Kidney (tissue), 22 donors: ENCODE measurements at places on chromosomes 7 and 10. TPM values are rescaled to one million over a fixed set of nuclear protein-coding genes. Genes with fewer than 3 reads are reported as not detected.

- H3K36me3 ChIP-seq: no peaks in the 10 kb centered on the region
- no peaks in the 10 kb centered on the region for H3K27me3 ChIP-seq
- H3K4me1 ChIP-seq: no peaks in the 10 kb centered on the region
- no peak for DNase-seq
- no peak overlapping the region for H3K4me3 ChIP-seq
- H3K27ac ChIP-seq: no peak overlapping the region
These were observed 26.0 kb upstream of the PRLHR start for GRCh38 chr10:118621304-118621942.

DNA sequence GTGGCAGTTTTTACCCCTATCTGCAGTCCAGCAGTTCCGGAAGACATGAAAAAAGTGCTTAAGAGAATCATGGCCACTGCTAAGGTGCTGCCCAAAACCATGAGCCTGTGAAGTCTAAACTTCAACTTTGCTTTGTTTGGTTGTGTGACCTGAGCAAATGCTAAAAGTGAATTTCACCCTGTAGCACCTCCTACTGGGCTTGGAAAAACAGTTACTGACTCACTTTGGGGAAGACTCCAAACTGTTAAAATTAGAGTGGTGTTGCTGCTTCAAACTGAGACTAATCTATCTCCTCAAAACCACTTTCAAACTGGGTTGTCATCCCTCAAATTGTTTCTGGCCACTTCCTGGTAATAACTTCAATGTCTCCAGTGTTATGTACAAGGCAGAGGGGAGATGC, 21.3 kb downstream of the MKX start:
- H3K27ac ChIP-seq: no peak overlapping the region
- no peaks in the 10 kb centered on the region for H3K36me3 ChIP-seq
- H3K4me1 ChIP-seq: no peaks in the 10 kb centered on the region
- DNase-seq: no peak

- H3K27me3 ChIP-seq: no peaks in the 10 kb centered on the region
- H3K4me1 ChIP-seq: no peaks in the 10 kb centered on the region
- no peaks in the 10 kb centered on the region for H3K36me3 ChIP-seq
- no peak for DNase-seq
These were observed 114.6 kb downstream of the ARL4A start for GRCh38 chr7:12802070-12802469.

GRCh38 chr10:61673360-61673759, 10.6 kb downstream of the CABCOCO1 start:
- no peak overlapping the region for H3K4me3 ChIP-seq
- H3K27ac ChIP-seq: no peak overlapping the region
- no peaks in the 10 kb centered on the region for H3K27me3 ChIP-seq

The ITIH5 gene
- 13.1 TPM for total RNA-seq

DNA sequence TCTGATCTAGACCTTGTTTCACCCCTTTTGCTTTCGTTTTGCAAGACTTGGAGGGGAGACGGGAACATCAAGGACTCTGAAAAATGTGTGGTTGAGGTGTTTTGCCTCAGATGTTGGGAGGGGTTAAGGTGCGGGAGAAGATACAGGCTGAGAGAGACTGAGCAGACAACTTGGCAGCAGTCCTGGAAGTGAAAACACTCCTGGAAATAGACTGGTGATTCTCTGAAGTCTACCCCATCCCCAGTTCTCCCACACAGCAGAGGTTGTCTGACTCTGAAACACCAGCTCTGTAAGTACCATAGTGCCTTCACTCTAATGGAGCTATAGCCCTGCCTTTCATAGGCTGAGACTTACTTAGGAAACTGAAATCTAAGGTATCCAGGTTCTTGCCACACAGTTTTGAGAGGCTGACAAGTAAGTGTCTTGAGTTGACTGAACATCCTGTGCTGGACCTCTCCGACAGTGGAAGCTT, 152.5 kb downstream of the PPP1R9A start:
- no peaks in the 10 kb centered on the region for H3K27me3 ChIP-seq
- H3K4me1 ChIP-seq: no peaks in the 10 kb centered on the region
- H3K27ac ChIP-seq: no peak overlapping the region
- peak overlapping the region; percentile 6 for H3K4me3 ChIP-seq

The LHPP gene
- total RNA-seq: 16.6 TPM

- H3K27ac ChIP-seq: no peak overlapping the region
- no peaks in the 10 kb centered on the region for H3K36me3 ChIP-seq
- DNase-seq: no peak
These were observed 817.9 kb downstream of the DNAJB9 start for GRCh38 chr7:109387530-109387929.

GRCh38 chr10:6576326-6576725, 3.8 kb downstream of the PRKCQ start:
- H3K27me3 ChIP-seq: peaks cover 2% of the 10 kb centered on the region
- no peaks in the 10 kb centered on the region for H3K36me3 ChIP-seq
- no peak overlapping the region for H3K4me3 ChIP-seq
- H3K4me1 ChIP-seq: no peaks in the 10 kb centered on the region
- no peak for DNase-seq
- no peak overlapping the region for H3K27ac ChIP-seq

The SPACDR gene
- 0.54 TPM for total RNA-seq

The NUTM2A gene
- total RNA-seq: 1.5 TPM

- H3K4me1 ChIP-seq: no peaks in the 10 kb centered on the region
- H3K36me3 ChIP-seq: no peaks in the 10 kb centered on the region
- DNase-seq: peak; percentile 61
- H3K4me3 ChIP-seq: no peak overlapping the region
These were observed 2.9 kb upstream of the IGFBP1 start for GRCh38 chr7:45885264-45885882.

The CRTAC1 gene
- 6.1 TPM for total RNA-seq

DNA sequence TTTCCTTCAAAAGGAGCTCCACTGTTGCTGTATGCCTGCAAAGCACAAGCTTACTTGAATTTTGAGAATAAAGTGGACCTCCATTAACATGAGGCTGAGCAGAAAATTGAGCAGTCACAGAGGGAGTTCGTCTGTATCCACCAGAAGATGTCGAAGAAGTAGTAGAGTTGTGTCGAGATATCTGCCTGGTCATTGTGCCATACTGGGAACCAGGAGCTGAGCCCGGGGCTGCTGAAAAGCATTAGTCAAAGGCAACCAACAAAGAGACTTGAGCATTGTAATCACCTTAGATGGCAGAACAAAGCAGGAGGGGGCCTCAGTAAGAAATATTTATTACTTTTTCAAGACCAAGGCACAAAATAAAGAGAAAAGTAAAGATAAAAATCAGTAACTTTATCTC, 61.5 kb downstream of the PDSS1 start:
- H3K27ac ChIP-seq: no peak overlapping the region
- no peak for DNase-seq
- H3K27me3 ChIP-seq: no peaks in the 10 kb centered on the region
- H3K4me1 ChIP-seq: no peaks in the 10 kb centered on the region
- peaks cover 6% of the 10 kb centered on the region for H3K36me3 ChIP-seq
- no peak overlapping the region for H3K4me3 ChIP-seq

The HKDC1 gene
- total RNA-seq: 27.4 TPM

DNA sequence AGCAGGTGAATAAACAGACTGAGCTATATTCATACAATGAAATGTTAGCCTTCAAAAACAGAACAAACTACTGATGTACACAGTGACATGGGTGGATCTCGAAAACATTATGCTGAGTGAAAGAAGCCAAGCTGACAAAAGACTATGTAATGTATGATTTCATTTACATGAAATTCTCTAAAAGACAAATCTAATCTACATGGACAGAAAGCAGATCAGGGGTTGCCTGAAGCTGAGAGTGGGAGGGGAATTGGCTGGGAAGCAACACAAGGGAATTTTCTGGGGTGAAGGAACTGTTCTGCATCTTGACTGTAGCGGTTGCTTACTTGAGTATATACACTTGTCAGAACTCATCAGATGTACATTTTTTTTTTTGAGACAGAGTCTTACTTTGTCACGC, 121.7 kb upstream of the SVIL start:
- no peaks in the 10 kb centered on the region for H3K27me3 ChIP-seq
- no peak overlapping the region for H3K4me3 ChIP-seq
- no peaks in the 10 kb centered on the region for H3K36me3 ChIP-seq

GRCh38 chr7:77529279-77529678, 7.8 kb upstream of the PTPN12 start:
- H3K4me1 ChIP-seq: no peaks in the 10 kb centered on the region
- no peak for DNase-seq
- no peak overlapping the region for H3K27ac ChIP-seq
- no peaks in the 10 kb centered on the region for H3K36me3 ChIP-seq

- no peaks in the 10 kb centered on the region for H3K27me3 ChIP-seq
- no peak for DNase-seq
- H3K27ac ChIP-seq: no peak overlapping the region
- no peak overlapping the region for H3K4me3 ChIP-seq
These were observed 29.9 kb downstream of the DPCD start for GRCh38 chr10:101617824-101618568.

GRCh38 chr10:69307434-69307833, 29.1 kb downstream of the HK1 start:
- DNase-seq: no peak
- H3K27me3 ChIP-seq: no peaks in the 10 kb centered on the region
- H3K4me1 ChIP-seq: no peaks in the 10 kb centered on the region
- H3K4me3 ChIP-seq: no peak overlapping the region

- no peak overlapping the region for H3K4me3 ChIP-seq
- no peak overlapping the region for H3K27ac ChIP-seq
- no peaks in the 10 kb centered on the region for H3K27me3 ChIP-seq
- H3K4me1 ChIP-seq: no peaks in the 10 kb centered on the region
- H3K36me3 ChIP-seq: no peaks in the 10 kb centered on the region
These were observed 209.9 kb downstream of the CHCHD3 start for GRCh38 chr7:132872034-132872433.

GRCh38 chr7:29113384-29114102, 32.8 kb downstream of the CPVL start:
- DNase-seq: no peak
- no peak overlapping the region for H3K4me3 ChIP-seq
- peaks cover 12% of the 10 kb centered on the region for H3K4me1 ChIP-seq
- H3K27ac ChIP-seq: no peak overlapping the region
- H3K36me3 ChIP-seq: no peaks in the 10 kb centered on the region
- no peaks in the 10 kb centered on the region for H3K27me3 ChIP-seq

GRCh38 chr10:107280293-107280692, 115.8 kb upstream of the SORCS1 start:
- H3K4me1 ChIP-seq: no peaks in the 10 kb centered on the region
- peak; percentile 26 for DNase-seq
- H3K27ac ChIP-seq: no peak overlapping the region
- no peak overlapping the region for H3K4me3 ChIP-seq
- H3K27me3 ChIP-seq: no peaks in the 10 kb centered on the region

The THSD7A gene
- total RNA-seq: 24.3 TPM

The SUN3 gene
- 0.54 TPM for total RNA-seq

The CREB3L2 gene
- total RNA-seq: 114 TPM

The OR6B1 gene
- not detected for total RNA-seq

The ASB13 gene
- total RNA-seq: 47.7 TPM

The PIK3CG gene
- total RNA-seq: 8.6 TPM

DNA sequence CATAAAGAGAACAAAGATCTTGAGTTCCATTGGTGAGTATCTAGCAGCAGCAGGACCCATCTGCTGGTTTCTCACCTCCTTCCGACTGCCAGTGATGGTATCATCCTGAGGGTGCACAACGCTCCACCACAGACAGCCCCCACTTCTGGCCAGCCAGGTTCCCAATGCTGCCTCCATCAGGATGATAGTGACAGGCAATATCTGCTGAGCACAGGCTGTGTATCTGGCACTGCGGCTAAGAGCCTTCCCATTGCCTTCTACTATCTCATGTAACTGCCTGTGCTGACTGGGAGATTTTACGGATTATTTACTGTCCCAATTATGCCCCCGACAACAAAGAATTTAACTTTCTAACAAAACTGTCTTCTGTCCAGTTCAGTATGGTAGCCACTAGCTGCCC, 352.4 kb upstream of the AOAH start:
- no peaks in the 10 kb centered on the region for H3K4me1 ChIP-seq
- H3K4me3 ChIP-seq: no peak overlapping the region
- no peaks in the 10 kb centered on the region for H3K27me3 ChIP-seq

The FRMPD2 gene
- 0.47 TPM for total RNA-seq

- no peak for DNase-seq
- H3K36me3 ChIP-seq: no peaks in the 10 kb centered on the region
- H3K4me1 ChIP-seq: no peaks in the 10 kb centered on the region
- H3K27me3 ChIP-seq: no peaks in the 10 kb centered on the region
- H3K27ac ChIP-seq: no peak overlapping the region
These were observed 27.6 kb upstream of the LAMB1 start for GRCh38 chr7:108030516-108030915.

DNA sequence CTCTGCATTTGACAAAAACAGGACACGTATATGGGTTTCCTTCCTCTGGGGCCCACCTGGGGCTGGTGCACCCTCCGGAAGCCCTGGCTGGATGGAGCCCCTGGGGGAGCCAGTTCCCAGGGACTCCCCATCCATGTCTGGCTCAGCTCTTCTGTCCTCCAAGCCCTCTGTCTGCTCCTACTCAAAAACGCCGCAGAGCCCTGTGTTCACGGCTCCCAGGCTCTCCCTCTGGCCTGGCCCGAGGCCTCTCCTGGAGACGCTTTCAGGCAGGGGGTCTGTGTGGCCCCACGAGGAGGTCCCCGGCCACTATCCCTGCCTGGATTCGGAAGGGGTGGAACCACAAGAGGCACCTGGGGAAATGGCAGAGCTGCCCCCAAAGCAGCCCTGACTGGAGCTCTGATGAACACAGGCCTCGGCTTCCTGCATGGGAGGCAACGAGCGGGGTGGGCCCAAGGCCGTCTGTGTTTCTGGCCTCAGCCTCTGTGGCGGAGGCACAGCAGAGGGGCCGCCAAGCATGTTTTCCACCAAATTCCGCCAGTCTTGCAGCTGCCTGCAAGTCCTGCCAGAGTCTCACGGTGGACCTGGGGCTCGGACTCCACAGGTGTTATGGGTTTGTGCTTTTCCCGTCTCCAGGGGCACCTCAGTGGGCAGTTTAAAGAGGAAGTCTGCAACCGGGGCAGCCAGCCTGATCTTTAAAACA, 22.6 kb upstream of the INPP5A start:
- H3K27me3 ChIP-seq: no peaks in the 10 kb centered on the region
- no peaks in the 10 kb centered on the region for H3K36me3 ChIP-seq
- no peak overlapping the region for H3K4me3 ChIP-seq
- peaks cover 8% of the 10 kb centered on the region for H3K4me1 ChIP-seq

- H3K27me3 ChIP-seq: peaks cover 5% of the 10 kb centered on the region
- no peaks in the 10 kb centered on the region for H3K36me3 ChIP-seq
- peaks cover 6% of the 10 kb centered on the region for H3K4me1 ChIP-seq
- no peak overlapping the region for H3K27ac ChIP-seq
These were observed 2.4 kb downstream of the DKK1 start for GRCh38 chr10:52316500-52316899.

- no peak overlapping the region for H3K27ac ChIP-seq
- no peaks in the 10 kb centered on the region for H3K36me3 ChIP-seq
- peak overlapping the region; percentile 20 for H3K4me3 ChIP-seq
- no peaks in the 10 kb centered on the region for H3K27me3 ChIP-seq
- H3K4me1 ChIP-seq: no peaks in the 10 kb centered on the region
These were observed 23.9 kb upstream of the MPP7 start for GRCh38 chr10:28326516-28327490.

- no peaks in the 10 kb centered on the region for H3K4me1 ChIP-seq
- no peaks in the 10 kb centered on the region for H3K36me3 ChIP-seq
These were observed 32.5 kb upstream of the EPC1 start for GRCh38 chr10:32379318-32379949.

DNA sequence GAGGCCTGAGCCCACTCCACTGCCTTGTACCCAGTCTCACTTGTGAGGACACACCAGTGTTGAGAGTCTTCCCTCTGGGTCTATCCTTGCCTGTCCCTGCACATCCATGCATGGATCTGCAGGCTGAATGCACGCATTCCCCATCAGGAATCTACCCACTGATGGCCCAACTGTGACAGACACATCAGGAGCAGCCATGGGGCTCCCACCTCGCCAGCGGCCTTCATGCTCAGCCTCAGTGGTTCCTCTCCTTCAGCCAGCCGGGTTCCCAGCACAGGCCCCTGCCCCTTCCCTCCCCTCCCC, 21.3 kb downstream of the ANTXRL start:
- H3K4me3 ChIP-seq: no peak overlapping the region
- DNase-seq: no peak
- H3K27ac ChIP-seq: no peak overlapping the region
- no peaks in the 10 kb centered on the region for H3K36me3 ChIP-seq
- no peaks in the 10 kb centered on the region for H3K4me1 ChIP-seq
